Esophagus muscularis mucosa (tissue), 4 donors: ENCODE measurements at places on chromosomes 13 and 19. TPM values are rescaled to one million over a fixed set of nuclear protein-coding genes. Genes with fewer than 3 reads are reported as not detected.
A peak's percentile ranks its signal among the peaks of the same experiment; 100 is the strongest.

DNA sequence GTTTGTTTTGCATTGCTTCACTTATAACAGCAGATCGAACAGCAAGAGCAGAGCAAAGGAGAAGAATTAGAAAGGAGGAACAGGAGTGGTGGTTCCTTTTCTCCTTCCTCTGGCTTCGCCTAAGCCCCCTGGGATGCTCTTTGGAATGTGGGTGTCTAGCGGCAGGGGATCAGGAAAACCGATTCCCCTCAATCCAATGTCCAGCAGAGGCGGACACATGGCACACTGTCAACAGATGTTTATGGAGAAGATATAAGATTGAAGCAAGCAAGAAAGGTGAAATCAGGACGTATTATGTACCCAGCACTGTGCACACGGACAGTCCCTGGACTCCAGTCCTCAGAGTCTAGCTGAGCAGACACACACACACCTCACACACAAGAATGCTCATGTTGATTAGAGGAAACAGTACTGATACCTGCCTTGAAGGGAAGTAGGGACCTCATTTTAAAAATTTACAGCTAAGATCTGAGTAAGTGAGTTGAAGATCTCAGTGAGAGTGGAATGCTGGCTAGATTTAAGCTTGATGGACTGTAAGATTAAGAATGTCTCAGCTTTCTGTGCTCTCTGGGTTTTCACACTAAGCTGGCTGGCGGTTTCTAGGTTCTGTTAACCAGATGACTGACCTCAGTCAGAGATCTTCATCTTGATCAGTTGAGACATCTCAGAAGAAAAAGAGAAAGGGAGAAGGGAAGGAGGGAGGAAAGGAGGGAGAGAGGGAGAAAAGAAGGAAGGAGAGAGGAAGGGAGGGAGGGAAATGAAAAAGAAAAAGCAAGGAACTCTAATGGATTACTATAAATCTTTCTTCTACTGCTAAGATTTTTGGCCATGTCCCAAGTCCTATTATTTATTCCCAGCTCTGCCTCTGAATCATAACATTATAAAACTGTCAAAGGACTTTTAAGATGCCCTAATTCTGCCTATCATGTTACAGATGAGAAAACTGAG, 44.8 kb downstream of the FLT1 start:
- peaks cover 13% of the 10 kb centered on the region for H3K4me1 ChIP-seq
- no peaks in the 10 kb centered on the region for H3K36me3 ChIP-seq
- no peak overlapping the region for H3K4me3 ChIP-seq
- no peak for DNase-seq

GRCh38 chr13:38348861-38349389, 726 bp upstream of the UFM1 start:
- no peaks in the 10 kb centered on the region for H3K27me3 ChIP-seq
- H3K4me1 ChIP-seq = peaks cover 28% of the 10 kb centered on the region
- peak overlapping the region; percentile 87 for H3K27ac ChIP-seq
- H3K4me3 ChIP-seq = peak overlapping the region; percentile 71

DNA sequence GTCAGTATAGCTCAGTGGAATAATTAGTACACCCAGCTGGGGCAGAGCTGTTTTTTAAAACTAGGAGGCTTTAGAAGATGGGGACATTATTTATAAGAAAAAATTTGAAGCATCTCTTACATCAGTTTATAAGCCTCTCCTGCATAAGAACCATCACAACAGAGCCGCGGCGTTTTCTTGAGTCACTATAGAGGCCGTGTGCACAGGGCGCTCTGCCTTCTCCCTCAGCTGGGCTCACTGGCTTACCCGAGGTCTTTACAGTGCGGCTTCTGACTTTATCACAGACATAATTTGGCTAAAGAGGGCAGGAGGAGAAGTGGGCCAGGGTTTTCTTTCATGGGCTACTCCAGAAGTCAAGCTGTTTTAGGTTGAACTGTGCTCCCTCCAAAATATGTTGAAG, 135.5 kb upstream of the RNF113B start:
- H3K4me1 ChIP-seq = peaks cover 8% of the 10 kb centered on the region
- H3K36me3 ChIP-seq = no peaks in the 10 kb centered on the region
- no peak for DNase-seq
- H3K27me3 ChIP-seq = no peaks in the 10 kb centered on the region
- no peak overlapping the region for H3K27ac ChIP-seq
- no peak overlapping the region for H3K4me3 ChIP-seq

GRCh38 chr13:48866249-48866648, 109.5 kb upstream of the FNDC3A start:
- H3K27me3 ChIP-seq = no peaks in the 10 kb centered on the region
- no peaks in the 10 kb centered on the region for H3K36me3 ChIP-seq
- no peak overlapping the region for H3K4me3 ChIP-seq

GRCh38 chr13:109395014-109395413, 391.4 kb downstream of the IRS2 start:
- H3K4me3 ChIP-seq = no peak overlapping the region
- no peaks in the 10 kb centered on the region for H3K4me1 ChIP-seq
- H3K36me3 ChIP-seq = no peaks in the 10 kb centered on the region
- no peaks in the 10 kb centered on the region for H3K27me3 ChIP-seq
- DNase-seq = no peak

GRCh38 chr13:85019121-85019520, 780.1 kb downstream of the SLITRK6 start:
- H3K4me3 ChIP-seq = no peak overlapping the region
- no peaks in the 10 kb centered on the region for H3K4me1 ChIP-seq
- no peak for DNase-seq

- no peaks in the 10 kb centered on the region for H3K27me3 ChIP-seq
- no peak overlapping the region for H3K4me3 ChIP-seq
- no peaks in the 10 kb centered on the region for H3K4me1 ChIP-seq
- H3K36me3 ChIP-seq = no peaks in the 10 kb centered on the region
Observed at GRCh38 chr13:32300920-32301319, 14.2 kb downstream of the ZAR1L start.

DNA sequence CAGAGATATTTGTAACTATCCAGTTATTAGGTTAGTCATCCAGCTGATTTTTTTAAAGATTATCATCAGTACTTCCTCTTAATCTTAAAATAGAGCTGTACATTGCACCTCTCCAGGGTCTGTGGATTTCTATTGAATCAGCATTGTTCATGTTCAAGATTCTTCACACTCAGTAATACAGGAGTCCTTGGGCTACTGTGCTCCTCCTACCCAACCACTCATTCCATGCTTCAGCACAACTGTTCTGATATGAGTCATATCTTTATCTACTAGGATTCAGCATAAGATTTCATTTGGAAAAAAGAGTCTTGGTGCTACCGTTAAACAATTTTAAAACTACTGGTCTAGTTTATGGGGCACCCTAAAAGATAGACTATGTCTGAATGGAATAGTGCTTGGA, 357.8 kb downstream of the DCT start:
- H3K36me3 ChIP-seq = no peaks in the 10 kb centered on the region
- H3K27me3 ChIP-seq = no peaks in the 10 kb centered on the region
- H3K4me1 ChIP-seq = no peaks in the 10 kb centered on the region
- H3K4me3 ChIP-seq = no peak overlapping the region
- no peak for DNase-seq

DNA sequence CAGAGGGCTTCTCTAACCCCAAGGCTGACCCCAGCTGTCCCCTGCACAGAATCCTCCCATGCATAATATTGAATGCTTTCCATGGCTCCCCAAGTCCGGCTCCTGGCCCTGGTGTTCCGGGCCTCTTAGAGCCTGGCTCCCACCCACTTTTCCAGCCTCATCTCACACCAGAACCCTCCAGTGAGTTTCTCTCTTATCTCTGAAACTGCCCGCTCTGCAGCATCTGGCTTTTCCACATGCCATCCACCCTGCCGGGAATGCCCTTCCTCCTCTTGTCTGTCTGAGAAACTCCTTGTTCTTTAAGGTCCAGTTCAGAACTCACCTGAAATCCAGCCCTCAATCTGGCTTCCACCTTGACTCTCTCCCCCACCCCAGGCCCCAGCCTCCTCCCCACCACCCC, 6.8 kb downstream of the SYNGR4 start:
- H3K4me3 ChIP-seq = no peak overlapping the region
- H3K27me3 ChIP-seq = no peaks in the 10 kb centered on the region

DNA sequence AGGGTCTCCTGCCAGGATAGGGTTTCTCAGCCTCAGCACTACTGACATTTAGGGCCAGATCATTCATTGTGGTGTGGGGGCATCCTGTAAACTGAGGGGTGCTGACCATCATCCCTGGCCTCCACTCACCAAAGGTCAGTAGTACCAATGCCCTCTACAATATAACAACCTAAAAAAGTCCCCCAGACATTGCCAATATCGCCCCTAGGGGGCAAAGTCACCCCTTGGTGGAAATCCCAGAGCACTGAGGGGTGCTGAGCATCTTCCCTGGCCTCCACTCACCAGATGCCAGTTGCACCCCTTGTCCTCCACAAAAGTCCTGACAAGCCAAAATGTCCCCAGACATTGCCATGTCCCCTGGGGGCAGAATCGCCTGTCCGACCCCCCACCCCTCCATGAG, 21.6 kb downstream of the CPAMD8 start:
- H3K4me3 ChIP-seq = no peak overlapping the region
- no peaks in the 10 kb centered on the region for H3K36me3 ChIP-seq
- no peak for DNase-seq
- H3K4me1 ChIP-seq = no peaks in the 10 kb centered on the region
- H3K27me3 ChIP-seq = no peaks in the 10 kb centered on the region

DNA sequence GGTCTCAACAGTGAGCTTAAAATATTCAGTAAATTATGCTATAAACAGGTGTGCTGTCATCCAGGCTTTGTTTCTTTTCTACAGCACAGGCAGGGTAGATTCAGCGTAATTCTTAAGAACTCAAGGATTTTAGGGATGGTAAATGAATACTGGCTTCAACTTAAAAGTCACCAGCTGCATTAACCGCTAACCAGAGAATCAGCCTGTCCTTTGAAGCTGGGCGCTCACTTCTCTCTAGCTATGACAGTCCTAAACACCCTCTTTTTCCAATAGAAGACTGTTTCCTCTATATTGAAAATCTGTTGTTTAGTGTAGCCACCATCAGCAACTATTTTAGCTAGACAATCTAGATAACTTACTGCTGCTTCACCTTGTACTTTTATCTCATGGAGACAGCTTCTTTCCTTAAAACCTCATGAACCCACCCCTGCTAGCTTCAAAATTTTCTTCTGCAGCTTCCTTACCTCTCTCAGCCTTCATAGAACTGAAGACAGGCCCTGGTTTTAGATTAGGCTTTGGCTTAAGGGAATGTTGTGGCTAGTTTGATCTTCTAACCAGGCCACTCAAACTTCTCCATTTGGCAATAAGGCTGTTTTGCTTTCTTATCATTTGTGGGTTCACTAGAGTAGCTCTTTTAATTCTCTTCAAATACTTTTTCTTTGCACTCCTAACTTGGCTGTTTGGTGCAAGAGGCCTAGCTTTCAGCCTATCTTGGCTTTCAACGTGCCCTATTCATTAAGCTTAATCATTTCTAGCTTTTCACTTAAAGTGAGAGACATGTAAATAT, 89.5 kb downstream of the USP12 start:
- DNase-seq = no peak
- peaks cover 9% of the 10 kb centered on the region for H3K36me3 ChIP-seq
- peaks cover 6% of the 10 kb centered on the region for H3K4me1 ChIP-seq
- no peak overlapping the region for H3K4me3 ChIP-seq

- no peak overlapping the region for H3K27ac ChIP-seq
- no peaks in the 10 kb centered on the region for H3K27me3 ChIP-seq
- H3K36me3 ChIP-seq = peaks cover 3% of the 10 kb centered on the region
- DNase-seq = no peak
- no peaks in the 10 kb centered on the region for H3K4me1 ChIP-seq
Observed at GRCh38 chr19:10344780-10345179, 5.4 kb upstream of the ICAM3 start.

IRGC gene
- total RNA-seq = not detected

DNA sequence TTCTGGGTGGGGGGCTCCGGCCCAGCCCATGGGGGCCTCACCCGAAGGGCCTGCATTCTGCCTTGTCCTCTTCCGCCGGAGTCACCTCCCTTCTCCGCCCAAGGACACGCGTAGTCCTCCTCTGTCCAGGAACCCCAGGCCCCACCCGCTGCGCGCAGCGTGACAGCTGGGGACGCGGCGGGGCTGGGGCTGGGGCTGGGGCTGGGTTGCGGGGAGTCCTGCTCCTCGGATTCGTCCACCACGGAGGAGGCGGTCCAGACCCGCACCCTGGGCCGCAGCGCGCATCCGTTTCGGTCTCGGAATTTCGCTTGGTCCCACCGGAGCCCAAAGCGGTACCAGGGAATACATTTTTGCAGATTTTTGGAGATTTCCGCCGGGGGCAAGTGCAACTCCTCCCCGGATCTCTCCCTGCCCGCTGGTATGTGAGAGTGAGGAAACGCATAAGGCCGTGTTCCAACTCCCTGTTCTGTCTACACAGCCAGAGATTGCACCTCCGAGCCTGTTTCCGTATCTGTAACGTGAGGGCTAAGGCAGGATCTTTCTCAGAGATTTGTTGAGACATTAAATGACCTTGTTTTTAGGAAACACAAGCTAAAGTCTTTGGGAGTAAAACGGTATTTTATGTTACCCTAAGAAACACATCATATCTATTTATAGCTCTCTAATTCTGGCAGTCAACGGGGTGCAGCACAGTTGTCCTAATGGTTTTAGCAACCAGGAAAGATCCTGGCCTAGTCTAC, at the start of gene COX7A1:
TSS of gene COX7A1 (minus strand) at position 96 of the 740 bp plus-strand sequence. CDS start at position 56, 40 bp downstream.
- H3K4me1 ChIP-seq = peaks cover 39% of the 10 kb centered on the region
- peak within 1 kb of the TSS; percentile 52 for H3K4me3 ChIP-seq
- H3K27me3 ChIP-seq = no peaks in the 10 kb centered on the region

- DNase-seq = no peak
- H3K36me3 ChIP-seq = peaks cover 8% of the 10 kb centered on the region
- H3K27me3 ChIP-seq = no peaks in the 10 kb centered on the region
Observed at GRCh38 chr19:47509973-47510372, 4.9 kb downstream of the NAPA start.

- H3K36me3 ChIP-seq = no peaks in the 10 kb centered on the region
- no peak overlapping the region for H3K27ac ChIP-seq
- no peaks in the 10 kb centered on the region for H3K4me1 ChIP-seq
- DNase-seq = no peak
Observed at GRCh38 chr13:107590556-107590955, 624.8 kb downstream of the LIG4 start.
